SW 1271 (cell line): ENCODE measurements at places on chromosomes 2 and 18.

GRCh38 chr18:76259711-76260110, 235.3 kb downstream of the ZNF516 start:
- no peak for DNase-seq

DNA sequence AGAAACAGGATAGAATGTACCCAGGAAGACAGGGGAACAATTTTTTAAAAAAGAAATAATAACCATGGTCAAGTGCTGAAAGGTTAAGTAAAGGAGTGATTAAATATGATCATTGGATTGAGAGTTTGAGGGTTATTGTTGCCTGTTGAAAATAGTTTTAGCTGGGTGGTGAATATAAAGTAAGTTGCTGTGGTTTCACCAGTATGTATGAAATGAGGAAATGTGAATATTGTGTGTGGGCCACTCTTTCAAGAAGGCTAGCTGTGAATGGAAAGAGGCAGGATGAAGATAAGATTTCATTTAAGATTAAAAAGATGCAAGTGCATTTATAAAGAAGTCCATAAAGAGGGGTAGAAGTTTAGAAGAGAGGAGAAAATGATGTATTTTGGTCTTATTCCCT, 53.8 kb downstream of the GULP1 start:
- DNase-seq, result no peak

DNA sequence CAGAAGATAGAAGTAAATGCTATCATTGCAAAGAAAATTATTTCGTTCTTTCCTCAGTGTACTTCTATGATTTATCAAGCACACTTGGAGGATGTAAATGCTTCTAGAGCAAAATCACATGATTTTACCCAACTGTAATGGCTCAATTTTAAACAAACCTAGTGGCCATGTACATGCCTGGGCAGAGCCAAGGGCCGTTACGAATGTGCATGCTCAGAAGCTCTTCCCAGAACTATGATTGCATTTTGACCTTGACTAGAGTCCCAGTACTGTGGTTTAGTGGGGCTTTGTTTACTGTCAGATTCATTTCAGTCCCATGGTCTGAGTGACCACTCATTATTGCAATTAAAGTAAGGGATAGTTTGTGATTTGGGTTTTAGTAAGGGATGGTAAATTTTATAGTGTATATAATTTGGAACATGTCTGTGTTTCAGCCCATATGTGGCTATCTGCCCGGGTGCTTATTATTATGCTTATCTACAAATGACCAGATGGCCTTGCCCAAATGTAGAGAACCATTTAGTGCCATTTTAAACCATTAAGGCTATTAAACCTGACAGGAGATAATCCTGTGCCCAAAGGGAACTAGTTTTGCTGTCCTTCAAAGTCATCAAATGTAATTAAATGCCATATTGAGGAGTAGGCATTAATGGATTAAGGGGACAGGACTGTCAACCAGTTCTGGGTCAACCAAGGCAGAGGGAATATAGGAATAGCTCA, 239.1 kb downstream of the ICOS start:
- no peak for DNase-seq

- DNase-seq, result no peak
These were observed 44.8 kb upstream of the C2orf15 start for GRCh38 chr2:99096728-99097127.
